ENCODE measurements at places on chromosomes 11 and 22.

DNA sequence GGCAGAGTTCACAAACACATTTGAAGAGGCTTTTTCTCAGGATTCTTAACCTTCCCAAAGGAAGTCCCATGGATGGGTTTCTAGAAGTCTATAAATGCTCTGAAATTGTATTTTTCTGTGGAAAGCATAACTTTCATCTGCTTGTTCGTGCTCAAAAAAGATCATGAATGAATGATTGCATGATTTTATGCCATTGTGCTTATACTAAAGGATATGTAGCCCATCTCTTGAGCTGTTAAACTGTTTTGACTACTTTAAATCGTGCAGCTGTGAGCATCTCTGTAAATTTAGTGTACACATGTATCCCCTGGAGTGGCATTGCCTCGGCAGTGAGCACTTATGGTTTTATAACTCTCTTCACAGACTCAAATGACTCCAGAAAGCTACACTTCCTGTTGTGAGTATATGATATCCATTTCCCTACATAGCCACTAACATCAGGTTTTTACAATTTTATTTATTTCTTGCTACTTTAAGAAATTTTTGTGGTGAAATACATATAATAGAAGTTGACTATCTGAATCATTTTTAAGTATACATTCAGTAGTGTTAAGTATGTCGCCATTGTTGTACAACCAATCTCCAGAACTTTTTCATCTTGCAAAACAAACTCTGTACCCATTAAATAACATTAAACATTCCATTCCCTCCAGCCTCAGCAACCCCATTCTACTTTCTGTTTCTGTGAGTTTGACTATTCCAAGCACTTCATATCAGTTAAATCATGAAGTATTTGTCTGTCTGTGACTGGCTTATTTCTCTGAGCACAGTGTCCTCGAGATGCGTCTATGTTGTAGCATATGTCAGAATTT is 8.0 kb downstream of the NEAT1 start:
- no peak for DNase-seq

- no peak for DNase-seq
These were observed 70.5 kb downstream of the LUZP2 start for GRCh38 chr11:24567380-24567779.

GRCh38 chr11:70606248-70606950 is 208.1 kb downstream of the CTTN start:
- DNase-seq, result no peak

- DNase-seq, result no peak
These were observed 34.1 kb upstream of the WNT7B start for GRCh38 chr22:46010951-46011626.

- DNase-seq, result no peak
These were observed 21.3 kb downstream of the PHF21A start for GRCh38 chr11:46099963-46100316.

GRCh38 chr22:34326901-34327300 is 406.6 kb upstream of the LARGE1 start:
- DNase-seq, result no peak

- DNase-seq, result no peak
These were observed 82.5 kb upstream of the DDI1 start for GRCh38 chr11:103953797-103954486.
